Osteocyte (in vitro differentiated cells): ENCODE measurements at places on chromosomes 2 and 18. TPM values are rescaled to one million over a fixed set of nuclear protein-coding genes. Genes with fewer than 3 reads are reported as not detected.
A peak's percentile ranks its signal among the peaks of the same experiment; 100 is the strongest.

MRPS5 gene
- 43.3 and 44.8 TPM in 2 replicates for total RNA-seq

VWC2L gene
- not detected in 2 replicates for total RNA-seq

CGREF1 gene
- total RNA-seq, result 1.2 and 1.9 TPM in 2 replicates

- DNase-seq, result no peak
Measured at GRCh38 chr2:1886405-1886992, 142.2 kb upstream of the PXDN start.

GRCh38 chr2:73920577-73921545 lies 5.8 kb upstream of the DGUOK start:
- DNase-seq, result no peak

DNA sequence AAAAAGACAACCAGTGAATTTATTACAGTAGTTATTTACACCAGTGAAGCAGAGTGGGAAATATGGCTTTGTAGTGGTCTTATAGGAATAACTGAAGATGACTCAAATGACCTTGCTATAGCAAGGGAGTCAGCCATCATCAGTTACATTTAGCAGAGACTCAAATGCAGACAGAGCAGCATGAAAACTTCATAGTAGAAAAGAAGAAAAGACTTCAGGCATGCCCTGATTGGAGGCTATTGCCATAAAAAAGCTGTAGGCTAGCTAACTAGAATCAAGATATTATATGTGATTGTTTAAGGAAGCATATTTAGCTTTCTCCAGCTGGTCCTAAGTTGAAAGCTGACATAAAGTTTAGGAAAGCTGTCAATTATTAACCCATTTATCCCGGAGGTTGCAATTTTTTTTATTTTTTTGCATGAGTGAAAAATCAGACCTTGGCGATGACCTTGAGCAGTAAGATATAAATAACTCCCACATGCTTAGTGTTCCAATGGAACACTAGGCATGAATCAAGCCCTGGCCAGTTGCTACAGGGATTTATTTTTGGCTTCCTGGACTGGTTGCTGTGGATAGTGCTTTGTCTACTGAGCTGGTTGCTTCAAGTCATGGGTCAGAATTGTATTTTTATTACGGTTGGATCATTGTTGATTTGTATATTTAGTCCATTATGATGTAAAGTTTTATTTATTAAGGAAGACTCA lies 675.6 kb upstream of the VRK2 start:
- no peak for DNase-seq

- no peak for DNase-seq
Measured at GRCh38 chr18:61496374-61496773, 163.1 kb downstream of the CDH20 start.

DNA sequence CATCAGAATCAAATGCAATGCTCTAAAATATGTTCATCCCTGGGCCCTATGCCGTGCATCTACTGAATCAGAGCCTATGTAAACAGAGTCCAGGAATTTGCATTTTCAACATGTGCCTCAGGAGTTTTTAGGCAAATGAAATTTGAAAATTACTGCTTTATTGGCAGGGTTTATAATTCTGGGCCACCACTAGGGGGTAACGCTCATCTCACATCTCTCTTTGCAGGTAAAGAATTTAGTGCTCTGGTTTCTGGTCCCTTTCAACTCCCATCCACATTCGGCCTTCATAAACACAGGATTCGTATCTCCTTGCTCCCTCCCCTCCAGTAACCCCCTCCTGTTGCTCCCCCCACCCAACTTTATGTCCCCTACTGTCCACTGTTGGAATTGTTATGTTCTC lies 49.3 kb downstream of the LYPD6B start:
- no peak for DNase-seq

- no peak for DNase-seq
Measured at GRCh38 chr2:68351997-68352396, 13.1 kb upstream of the PLEK start.

GRCh38 chr2:54655046-54655809 lies 68.2 kb upstream of the EML6 start:
- no peak for DNase-seq

GRCh38 chr18:9322744-9323143 lies 11.8 kb upstream of the TWSG1 start:
- DNase-seq, result no peak

DNA sequence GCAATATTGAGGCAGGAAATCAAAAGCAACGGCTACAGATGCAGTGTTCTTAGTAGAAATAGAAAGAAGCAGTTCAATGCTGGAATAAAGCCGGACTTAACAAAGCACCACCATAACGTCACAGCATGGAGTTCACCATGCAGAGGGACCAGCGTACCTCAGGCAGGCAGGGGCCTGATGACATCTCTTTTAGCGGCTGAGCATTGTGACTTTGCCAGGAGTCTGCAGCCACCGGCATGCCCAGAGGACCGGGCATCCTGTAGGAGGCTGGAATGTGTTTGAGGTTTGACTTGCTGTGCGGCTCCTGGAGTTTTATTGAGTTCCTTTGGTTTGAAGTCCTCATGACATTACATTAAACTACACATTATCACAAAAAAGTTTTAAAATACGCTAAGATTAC lies 139.8 kb downstream of the UXS1 start:
- DNase-seq, result no peak

- DNase-seq, result no peak
Measured at GRCh38 chr18:64095056-64095455, 53.8 kb downstream of the LINC00305 start.

GRCh38 chr2:217743966-217744761 lies 258.6 kb downstream of the TNS1 start:
- peak; percentile 60 for DNase-seq
